IMR-90 (cell line): ENCODE measurements at places on chromosomes 3 and 15.

- peak; percentile 88 for DNase-seq
These were observed 82.4 kb downstream of the P3H2 start for GRCh38 chr3:190038050-190038933.

DNA sequence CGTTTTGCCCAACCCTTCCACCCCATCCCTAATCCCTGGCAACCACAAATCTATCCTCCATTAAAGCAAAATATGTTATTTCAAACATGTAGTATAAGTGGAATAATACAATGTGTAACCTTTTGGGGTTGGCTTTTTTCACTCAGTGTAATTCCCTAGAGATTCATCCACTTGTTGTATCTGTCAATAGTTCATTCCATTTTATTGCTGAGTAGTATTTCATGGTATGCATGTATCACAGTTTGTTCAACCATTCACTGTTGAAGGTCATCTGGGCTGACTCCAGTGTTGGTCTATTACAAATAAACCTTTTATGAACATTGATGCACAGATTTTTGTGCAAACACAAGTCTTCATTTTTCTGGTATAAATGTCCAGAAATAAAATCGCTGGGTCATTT, 38.8 kb downstream of the BSN start:
- peak; percentile 39 for DNase-seq

DNA sequence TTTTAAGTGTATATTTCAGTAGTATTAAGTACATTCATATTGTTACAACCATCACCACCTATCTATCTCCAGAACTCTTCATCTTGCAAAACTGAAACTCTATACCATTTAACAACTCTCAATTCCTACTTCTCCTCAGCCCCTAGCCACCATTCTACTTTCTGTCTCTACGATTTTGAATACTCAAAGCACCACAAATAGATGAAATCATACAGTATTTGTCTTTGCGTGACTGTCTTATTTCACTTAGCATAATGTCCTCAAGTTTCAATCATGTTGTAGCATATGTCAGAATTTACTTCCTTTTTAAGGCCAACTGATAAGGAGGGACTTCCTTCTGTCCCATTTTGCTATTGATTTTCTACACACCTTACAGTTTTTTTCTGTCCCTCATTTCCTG, 593.3 kb downstream of the FHIT start:
- no peak for DNase-seq

GRCh38 chr3:43448098-43448497, 161.8 kb downstream of the SNRK start:
- no peak for DNase-seq

- no peak for DNase-seq
These were observed 125.8 kb downstream of the KBTBD8 start for GRCh38 chr3:67123914-67124313.

DNA sequence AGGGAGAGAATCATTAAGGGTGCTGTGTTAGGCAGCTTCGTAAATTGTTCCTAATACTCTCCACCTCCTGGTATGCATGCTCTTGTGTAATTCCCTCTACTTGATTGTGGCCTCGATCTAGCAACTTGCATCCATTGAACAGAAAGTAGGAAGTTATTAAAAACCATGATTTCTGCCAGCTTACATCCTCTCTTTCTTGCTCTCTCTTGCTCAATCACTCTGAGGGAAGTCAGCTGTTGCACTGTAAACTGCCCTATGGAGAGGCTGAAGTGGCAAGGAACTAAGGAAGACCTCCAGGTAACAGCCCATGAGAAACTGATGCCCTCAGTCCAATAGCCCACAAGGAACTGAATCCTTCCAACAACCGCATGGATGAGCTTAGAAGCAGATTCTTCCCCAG, 92.6 kb downstream of the ERC2 start:
- DNase-seq, result no peak

DNA sequence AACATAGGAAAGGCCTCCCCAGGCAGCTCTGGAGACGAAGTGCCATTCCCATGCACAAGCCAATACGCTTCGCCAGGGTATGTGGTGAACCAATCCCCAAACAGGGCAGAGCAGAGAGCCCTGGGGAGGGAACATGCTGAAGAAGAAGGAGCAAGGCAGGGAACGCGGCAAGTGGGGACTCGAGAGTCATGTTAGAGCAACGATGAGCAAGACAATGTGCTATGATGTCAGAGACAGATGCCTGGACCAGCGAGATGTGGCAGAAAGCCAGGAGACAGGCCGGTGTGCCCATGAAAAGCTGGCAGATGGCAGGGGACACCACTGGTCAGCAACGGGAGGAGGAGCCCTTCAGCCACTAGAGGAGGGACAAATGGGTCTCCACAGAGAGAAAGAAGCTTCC, 39.6 kb downstream of the NIPA2 start:
- DNase-seq, result no peak

DNA sequence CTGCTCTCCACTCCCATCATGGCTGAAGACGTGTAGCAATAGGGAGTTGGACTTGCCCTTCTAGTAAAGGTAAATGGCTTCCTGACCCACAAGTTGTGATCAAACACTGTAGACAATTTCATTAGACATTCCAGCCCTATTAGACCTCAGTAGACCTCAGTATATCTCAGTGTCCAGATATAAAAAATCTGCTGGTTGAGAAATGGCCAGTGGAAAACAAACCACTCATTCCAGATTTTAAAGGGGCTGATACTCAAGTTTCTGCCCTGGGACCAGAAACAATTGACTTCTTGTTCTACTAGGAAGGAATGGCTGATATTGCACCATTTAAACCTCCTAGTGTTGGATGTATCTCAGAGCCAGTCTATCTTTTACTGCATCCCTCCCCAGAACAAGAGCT, 613.2 kb downstream of the PDCD6IP start:
- no peak for DNase-seq

GRCh38 chr3:5366746-5367145, 179.2 kb downstream of the EDEM1 start:
- DNase-seq, result no peak

- no peak for DNase-seq
These were observed 17.3 kb downstream of the ZDHHC19 start for GRCh38 chr3:196193736-196194541.

- no peak for DNase-seq
These were observed 4.3 kb upstream of the SUCNR1 start for GRCh38 chr3:151869181-151869580.

- DNase-seq, result peak; percentile 12
These were observed 38.1 kb downstream of the HSPBAP1 start for GRCh38 chr3:122755491-122755890.

- peak; percentile 84 for DNase-seq
These were observed 28.6 kb downstream of the GALNT15 start for GRCh38 chr3:16203031-16203430.

DNA sequence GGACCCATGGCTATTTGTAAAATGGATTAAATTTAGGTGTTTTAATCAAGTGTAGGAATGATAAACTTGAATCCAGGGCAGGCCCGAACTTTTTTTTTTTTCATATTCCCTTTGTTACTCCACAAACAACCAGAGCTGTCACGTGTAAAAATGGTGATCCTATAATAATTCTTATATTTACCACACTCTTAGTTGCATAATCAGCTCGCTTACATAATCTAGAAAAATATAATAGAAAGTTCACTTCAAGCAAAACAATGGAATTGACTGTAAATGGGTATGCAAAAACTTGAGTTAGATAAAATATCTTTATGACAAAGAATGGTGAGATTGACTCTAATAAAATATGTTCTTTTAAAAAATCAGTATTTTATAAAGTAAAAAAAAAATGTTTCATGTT, 2.1 kb upstream of the PAQR9 start:
- no peak for DNase-seq

GRCh38 chr15:61198722-61199121, 30.4 kb downstream of the RORA start:
- no peak for DNase-seq

GRCh38 chr15:99909592-99910295, 176.5 kb upstream of the LYSMD4 start:
- no peak for DNase-seq

GRCh38 chr3:159322322-159322939, 520.6 kb downstream of the MFSD1 start:
- DNase-seq, result peak; percentile 20

GRCh38 chr15:96595951-96596350, 265.5 kb downstream of the NR2F2 start:
- no peak for DNase-seq
